ENCODE measurements at places on chromosomes 7 and 10. TPM values are rescaled to one million over a fixed set of nuclear protein-coding genes. Genes with fewer than 3 reads are reported as not detected.

TAS2R3 gene
- total RNA-seq, result 0.91 TPM

AGR2 gene
- total RNA-seq, result 61.4 TPM

PIP gene
- not detected for total RNA-seq

CPA4 gene
- total RNA-seq, result not detected

SPDYE6 gene
- total RNA-seq, result not detected

FAM237B gene
- 0.15 TPM for total RNA-seq

ABCB4 gene
- 0.06 TPM for total RNA-seq

SSBP1 gene
- 90.1 TPM for total RNA-seq

CALML5 gene
- not detected for total RNA-seq

DPY19L1 gene
- total RNA-seq, result 31.8 TPM

EEF1AKMT2 gene
- total RNA-seq, result 10.6 TPM
